ENCODE measurements at places on chromosomes 3 and 15.
A peak's percentile ranks its signal among the peaks of the same experiment; 100 is the strongest.

GRCh38 chr3:71513515-71513914, 70.0 kb downstream of the FOXP1 start:
- no peak for DNase-seq

DNA sequence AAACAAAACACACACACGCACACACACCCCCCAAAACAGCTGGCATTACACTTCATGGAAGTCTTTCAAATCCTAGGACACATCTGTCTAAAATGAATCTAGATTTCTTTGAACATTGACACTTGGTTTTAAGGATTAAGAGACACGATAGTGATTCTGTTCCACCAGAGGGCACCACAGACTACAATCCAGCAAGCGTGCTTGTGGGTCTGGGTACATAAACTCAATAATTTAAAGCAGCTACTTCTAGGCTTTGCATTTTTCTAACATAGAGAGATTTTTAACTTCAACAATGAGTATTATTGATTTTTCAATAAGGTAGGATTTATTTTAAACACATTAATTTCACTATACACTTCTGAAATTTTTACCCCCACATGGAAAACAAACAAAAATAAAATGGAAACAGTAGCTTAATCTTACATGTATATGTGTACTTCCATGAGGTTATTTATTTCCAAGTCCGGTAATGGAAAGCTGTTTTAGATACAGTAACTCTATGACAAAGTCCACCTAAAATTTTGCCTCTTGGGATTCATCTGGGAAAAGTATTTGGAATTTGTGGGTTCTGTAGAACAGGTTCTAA, 564.0 kb upstream of the TGFBR2 start:
- peak; percentile 33 for DNase-seq

GRCh38 chr3:193704431-193704830, 111.4 kb downstream of the OPA1 start:
- DNase-seq, result no peak

GRCh38 chr3:193187070-193187722, 53.8 kb upstream of the PLAAT1 start:
- DNase-seq, result no peak

DNA sequence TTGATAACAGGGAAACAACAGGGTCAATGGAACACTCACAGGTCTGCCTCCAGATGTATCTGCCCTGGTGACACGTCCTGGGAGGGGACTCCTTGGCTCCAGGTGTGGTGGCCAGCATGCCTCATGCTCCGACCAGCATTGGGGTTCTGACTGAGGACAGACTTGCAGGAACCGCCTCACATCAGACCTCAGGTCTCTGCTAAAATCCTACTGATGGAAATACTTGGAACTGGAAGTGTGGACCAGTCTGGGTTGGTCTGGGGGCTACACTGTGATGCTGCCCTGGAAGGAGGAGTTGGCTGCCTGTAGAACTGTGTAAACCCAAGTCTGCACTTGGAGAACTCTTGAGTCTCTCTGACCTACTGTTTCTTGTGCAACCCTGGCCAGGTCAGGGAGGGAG, 17.1 kb upstream of the KY start:
- no peak for DNase-seq
